ENCODE measurements at places on chromosomes 11 and 22.

DNA sequence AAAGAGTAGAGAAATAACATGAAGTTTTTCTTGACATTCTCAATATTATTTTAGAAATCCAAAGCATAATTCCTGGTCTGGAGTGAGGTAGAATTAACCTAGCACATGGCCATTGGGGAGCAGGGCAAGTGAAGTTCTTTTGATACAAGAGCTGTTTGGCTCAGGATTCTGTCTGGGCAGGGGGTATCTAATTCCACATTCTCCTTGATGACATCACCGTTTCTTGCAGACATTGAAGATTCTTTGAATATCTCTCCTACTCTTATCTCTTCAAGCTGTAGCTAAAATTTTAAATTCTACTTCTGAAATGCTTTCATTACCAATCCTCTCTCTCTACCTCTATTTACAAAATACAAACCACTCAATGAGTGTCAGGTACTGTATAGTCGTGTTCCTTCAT, 138.2 kb upstream of the TENM4 start:
- no peak for DNase-seq

DNA sequence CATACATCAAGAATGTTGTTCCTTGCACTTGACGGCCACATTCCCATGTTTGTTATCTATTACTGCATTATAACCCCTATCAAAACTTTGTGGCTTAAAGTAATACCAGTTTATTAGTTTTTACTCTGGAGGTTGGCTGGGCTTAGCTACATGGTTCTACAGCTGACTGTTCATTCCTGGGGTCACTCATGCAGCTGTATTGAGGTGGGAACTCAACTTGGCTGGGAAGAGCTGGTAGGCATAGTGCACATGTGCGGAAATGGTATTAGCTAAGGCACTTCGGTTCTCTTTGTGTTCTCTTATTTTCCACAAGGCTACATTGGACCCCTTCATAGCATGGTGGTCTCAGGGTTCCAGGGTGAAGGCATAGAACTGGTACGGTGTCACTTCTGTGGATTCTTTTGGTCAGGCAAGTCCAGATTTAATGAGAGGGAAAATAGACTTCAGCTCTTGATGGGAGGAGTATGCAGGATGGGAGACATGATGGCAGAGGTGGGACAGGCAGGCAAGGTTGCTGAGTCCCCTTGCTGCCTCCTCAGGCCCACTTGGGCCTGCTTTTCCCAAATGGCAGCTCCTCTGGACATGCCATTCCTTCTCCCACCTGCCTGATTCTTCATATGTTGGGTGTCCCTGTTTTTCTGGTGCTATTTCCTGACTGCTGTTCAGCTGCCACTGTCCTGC, 16.1 kb downstream of the YDJC start:
- no peak for DNase-seq

- no peak for DNase-seq
Measured at GRCh38 chr11:24622262-24622661, 125.4 kb downstream of the LUZP2 start.

- DNase-seq: peak; percentile 29
Measured at GRCh38 chr11:124717786-124718651, 21.7 kb upstream of the NRGN start.

GRCh38 chr11:17077240-17077519, 287 bp downstream of the RPS13 start:
- no peak for DNase-seq

DNA sequence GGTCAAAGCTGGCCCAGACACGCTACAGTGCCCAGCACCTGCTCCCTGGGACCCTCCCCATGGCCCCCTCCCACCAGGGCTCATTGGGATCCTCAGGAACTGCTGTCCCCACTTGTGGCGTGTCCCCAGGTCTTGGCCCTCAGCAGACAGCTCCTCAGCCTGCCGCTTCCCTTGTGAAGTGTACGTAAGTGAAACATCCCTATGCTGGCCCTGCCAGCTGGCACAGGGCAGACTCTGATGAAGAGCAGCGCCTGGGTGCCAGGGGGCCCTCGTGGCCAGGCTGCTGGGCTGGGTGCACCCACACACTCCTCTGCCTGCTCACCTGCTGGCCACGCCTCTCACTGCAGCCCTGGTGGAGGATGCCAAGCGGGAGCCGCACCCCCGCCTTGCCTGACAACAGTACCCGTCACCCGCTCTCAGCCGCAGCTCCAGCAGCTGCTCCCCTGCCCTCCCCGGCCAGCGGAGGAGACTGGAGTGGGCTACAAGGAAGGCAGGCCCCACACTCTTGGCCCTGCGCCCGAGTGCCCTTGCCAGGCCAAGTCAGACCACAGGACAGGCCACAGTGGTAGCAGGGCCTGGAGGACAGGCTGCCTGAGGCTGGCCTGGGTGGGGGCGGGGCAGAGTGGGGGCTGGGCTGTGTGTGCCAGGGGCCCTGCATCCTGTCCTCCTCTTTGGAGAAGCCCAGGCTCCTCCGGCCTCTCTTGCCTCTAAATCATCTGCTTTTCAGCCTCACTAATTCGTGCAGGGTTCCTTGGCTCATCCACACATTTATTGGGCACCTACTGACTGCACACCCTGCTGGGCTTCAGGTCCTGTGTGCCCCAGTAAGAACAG, 39.5 kb downstream of the IGF2 start:
- DNase-seq: peak; percentile 98

GRCh38 chr11:44962464-44962863, 11.8 kb upstream of the TP53I11 start:
- no peak for DNase-seq

- no peak for DNase-seq
Measured at GRCh38 chr11:94281324-94281723, 23.1 kb upstream of the IZUMO1R start.

DNA sequence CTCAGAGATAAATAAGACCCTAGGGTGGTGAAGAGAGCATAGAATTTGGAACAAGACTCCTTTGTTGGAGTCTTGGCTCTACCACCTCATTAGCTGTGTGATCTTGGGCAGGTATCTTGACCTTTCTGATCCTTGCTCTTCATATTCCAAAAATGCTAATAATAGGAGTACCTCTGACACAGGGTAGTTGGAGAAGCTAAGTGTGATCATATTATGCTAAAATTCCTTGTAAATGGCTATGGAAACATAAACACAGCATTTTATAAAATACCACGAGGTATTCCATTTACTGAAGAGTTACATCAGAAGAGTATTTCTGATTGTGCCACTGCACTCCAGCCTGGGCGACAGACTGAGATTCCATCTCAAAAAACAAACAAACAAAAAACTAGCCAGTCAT, 9.4 kb downstream of the PTPRJ start:
- DNase-seq: no peak

- DNase-seq: no peak
Measured at GRCh38 chr11:70278994-70279393, 8.5 kb downstream of the PPFIA1 start.

GRCh38 chr11:124402326-124402922, 3.6 kb upstream of the OR8B3 start:
- peak; percentile 35 for DNase-seq

DNA sequence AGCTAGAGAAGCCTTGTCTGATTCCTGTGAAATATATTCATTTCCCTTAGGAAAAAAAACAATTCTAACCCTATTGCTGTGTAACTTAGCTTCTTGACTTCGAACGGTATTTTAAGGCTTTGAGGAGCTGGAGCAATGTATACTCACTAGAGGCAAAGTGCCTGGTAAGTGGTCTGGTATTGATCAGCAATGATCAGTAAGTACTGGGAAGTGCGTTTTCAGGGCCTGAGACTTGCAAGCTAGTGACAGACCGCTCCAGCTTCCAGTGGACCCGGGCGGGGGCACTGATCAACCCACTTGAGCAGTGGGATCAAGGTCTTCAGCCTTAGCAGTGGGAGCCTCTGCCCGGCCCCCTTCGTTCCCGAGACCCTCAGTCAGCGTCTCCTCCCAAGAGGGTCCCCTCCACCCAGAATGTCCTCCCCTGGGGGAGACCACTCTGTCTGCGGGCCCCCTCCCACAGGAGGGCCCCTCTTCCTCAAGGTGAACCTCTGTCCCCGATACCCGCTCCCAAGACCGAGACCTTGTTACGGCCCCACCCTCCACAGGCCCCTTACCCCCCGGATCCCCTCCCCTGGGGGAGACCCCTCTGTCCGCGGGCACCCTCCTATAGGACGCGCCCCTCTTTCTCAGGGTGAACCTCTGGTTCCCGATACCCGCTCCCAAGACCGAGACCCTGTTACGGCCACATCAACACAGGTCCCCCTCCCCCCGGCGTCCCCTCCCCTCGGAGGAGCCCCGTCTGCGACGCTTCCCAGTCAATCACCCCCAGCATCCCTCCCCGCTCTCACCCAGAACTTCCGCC, 452 bp upstream of the ATXN10 start:
- DNase-seq: peak; percentile 10

DNA sequence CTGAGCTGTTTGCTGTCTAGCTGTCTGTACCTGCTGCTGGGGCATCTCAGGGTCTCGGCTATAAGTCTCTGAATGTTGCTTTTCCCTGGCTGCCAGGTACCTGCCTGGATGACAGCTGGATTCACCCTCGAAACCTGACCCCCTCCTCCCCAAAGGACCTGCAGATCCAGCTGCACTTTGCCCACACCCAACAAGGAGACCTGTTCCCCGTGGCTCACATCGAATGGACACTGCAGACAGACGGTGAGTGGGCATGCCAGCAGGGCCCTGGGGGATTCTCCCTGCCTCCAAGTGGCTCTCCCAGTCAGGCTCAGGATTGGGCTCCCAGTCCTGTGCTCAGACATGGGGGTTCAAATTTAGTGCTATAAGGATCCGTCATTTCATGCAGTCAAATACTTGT, 12.9 kb downstream of the IL17RA start:
- no peak for DNase-seq

DNA sequence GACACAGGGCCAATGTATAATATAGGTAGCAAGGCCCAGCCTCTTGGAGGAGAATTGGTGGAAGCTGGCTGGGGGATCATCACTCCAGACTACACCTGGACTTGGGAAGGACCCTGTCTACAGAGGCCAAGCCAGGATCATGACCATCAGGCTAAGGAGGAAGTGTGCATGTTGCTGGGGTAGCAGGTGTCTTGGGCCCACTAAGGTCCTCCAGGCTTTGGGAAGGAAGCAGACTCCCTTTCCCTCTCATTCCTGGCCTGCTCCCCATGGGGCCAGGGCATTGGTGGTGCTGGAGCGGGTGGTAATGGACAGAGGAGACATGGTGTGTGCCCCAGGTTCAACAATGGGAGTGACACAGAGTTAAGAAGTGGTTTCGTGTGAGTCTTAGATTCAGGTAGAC, 16.0 kb upstream of the TUB start:
- DNase-seq: no peak

DNA sequence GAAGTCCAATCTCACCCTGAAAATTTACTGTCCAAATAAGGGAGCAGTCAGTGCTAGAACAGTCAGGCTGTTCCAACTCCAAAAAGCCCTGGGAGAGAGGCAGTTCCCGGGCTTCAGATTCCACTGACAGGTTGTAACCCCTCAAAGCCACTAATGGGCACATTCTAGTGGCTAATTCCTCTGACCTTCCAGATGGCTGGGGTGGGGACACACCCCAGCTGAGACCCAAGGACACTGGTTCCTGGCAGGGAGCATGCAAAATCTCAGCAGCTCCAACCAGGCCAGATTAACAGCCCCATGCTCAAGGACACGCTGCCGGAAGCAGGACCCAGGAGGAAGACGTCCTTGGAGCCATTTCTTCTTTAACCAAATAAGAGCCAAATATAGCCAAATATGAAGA, 92.7 kb downstream of the RPL27A start:
- peak; percentile 29 for DNase-seq

- no peak for DNase-seq
Measured at GRCh38 chr11:14414470-14415461, 55.8 kb upstream of the RRAS2 start.

- no peak for DNase-seq
Measured at GRCh38 chr22:22587577-22588188, 28.6 kb upstream of the PRAME start.

GRCh38 chr22:36343720-36344105, 44.1 kb downstream of the MYH9 start:
- DNase-seq: no peak

GRCh38 chr11:32819187-32819586, 10.5 kb upstream of the PRRG4 start:
- DNase-seq: no peak

GRCh38 chr11:19426011-19426755, 185.4 kb upstream of the E2F8 start:
- no peak for DNase-seq

- DNase-seq: no peak
Measured at GRCh38 chr11:73521621-73522020, 76.3 kb downstream of the FAM168A start.

- no peak for DNase-seq
Measured at GRCh38 chr11:74550991-74551753, 41.2 kb upstream of the POLD3 start.

DNA sequence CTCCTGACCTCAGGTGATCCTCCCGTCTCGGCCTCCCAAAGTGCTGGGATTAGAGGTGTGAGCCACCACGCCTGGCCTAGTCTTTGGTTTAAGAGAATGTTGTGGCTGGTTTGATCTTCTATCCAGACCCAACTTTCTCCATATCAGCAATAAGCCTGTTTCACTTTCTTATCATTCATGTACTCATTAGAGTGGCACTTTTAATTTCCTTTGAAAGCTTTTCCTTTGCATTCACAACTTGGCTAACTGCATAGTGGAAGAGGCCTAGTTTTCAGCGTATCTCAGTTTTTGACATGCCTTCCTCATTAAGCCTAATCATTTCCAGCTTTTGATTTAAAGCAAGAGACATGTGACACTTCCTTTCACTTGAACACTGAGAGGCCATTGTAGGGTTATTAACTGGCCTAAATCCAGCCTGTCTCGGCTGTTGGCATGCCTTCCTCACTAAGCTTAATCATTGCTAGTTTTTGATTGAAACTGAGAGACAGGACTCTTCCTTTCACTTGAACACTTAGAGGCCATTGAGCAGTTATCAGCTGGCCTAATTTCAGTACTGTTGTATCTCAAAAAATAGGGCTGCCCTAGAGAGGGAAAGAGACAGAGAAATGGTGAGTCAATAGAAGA, 13.1 kb upstream of the RPL3 start:
- no peak for DNase-seq

DNA sequence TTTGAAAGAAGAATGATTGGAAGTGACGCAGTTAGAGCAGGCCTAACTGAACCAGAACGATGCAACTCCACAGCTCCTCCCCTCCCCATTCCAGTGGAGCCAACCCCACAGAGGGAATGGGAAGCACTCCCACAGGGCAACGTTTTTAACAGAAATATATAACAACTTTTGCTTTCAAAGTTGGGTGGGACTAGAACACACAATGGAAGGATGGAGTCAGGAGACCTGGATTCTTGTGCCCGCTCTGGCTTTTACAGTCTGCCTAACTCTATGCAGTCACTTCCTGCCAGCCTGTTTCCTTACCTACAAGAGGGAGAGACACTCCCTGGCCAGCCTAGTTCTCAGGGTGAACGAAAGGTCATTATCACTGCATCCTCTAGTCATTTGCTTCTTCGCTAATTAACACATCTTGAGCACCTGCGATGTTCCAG, 75.5 kb downstream of the PACSIN2 start:
- no peak for DNase-seq
